ENCODE measurements at places on chromosomes 2 and 18.
A peak's percentile ranks its signal among the peaks of the same experiment; 100 is the strongest.

GRCh38 chr2:157866202-157866601, 9.9 kb downstream of the ACVR1 start:
- DNase-seq: no peak

DNA sequence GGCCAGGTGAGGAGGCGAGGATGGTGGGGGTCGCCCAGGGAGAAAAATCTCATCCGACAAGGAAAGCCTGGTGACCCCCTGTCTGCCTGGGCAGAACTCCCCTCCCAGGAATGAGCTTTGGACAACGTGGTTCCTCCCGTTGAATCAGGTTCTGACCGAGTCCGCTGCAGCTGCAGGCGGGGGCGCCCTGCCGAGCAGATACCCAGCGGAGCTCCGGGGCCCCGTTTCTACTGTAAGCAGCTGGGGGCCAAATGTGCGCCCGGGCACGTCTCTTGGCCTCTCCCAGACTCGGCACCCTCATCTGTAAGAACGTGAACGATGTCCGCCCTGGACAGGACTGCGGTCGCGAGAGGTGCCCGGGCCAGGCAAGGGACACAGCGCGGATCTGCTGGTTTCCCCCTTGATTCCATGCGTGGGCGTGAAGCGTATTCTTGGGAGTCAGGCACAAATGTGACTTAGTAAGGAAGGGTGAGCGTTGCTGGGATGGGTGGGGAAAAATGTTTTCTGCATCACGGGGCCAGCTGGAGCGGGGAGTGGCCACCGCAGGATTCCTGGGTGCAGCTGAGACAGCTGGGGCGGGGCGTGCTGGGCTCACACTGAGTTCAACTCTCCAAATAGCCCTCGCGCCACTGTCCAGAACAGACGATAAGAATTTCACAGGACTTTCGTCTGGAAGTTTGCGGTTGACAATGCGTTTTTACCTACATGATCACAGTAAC, 20.2 kb upstream of the TUBB6 start:
- no peak for DNase-seq

DNA sequence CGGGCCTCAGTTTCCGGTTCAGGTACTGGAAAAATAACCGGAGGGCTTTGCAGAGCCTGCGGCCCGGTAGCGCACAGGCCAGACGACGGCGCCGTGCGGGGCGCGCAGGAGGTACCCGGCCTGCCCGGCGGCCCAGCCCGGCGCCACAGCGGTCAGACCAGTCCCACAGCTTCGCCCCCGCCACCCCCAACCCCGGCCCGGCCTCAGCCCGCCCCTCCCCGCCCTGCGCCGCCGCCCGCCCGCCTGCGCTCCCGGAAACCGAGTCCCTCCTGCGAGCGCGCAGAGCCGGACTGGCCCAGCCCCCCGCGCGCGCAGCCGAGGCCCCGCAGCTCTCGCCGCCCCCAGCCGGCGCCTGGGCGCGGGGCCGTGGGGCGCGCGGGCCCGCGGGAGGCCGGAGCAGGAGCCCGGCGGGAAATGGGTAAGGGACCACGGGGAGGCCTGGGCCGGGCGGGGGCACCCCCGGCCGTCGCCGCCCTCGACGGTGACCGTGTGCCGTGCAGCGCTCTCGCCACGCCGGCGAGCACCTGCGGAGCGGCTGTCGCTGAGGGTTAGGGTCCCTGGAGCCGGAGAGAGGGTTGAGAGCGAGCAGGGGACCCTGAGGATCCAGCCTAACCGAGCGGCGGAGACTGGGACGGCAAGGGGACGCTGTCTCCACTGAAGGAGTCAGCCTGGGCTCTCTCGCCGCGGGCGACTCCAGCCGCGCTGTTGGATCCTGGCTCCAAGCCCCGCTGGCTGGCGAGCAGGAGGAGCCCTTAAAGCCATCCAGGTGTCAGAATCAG, 16.5 kb upstream of the PSD4 start:
- DNase-seq: no peak

GRCh38 chr2:167484875-167485274, 596.6 kb downstream of the XIRP2 start:
- DNase-seq: no peak

DNA sequence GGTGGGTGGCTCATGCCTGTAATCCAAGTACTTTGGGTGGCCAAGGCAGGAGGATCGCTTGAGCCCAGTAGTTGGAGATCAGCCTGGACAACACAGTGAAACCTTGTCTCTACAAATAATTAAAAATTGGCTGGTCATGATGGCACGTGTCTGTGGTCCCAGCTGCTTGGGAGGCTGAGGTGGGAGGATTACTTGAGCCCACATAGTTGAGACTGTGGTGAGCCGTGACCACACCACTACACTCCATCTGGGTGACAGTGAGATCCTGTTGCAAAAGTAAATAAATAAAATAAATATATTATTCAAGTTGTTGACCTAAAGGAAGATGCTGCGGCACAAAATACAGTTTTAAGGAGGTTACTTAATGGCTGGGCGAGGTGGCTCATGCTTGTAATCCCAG, 72.7 kb downstream of the LAMA3 start:
- DNase-seq: no peak

- no peak for DNase-seq
Measured at GRCh38 chr2:172204309-172204708, 101.6 kb upstream of the DLX2 start.

DNA sequence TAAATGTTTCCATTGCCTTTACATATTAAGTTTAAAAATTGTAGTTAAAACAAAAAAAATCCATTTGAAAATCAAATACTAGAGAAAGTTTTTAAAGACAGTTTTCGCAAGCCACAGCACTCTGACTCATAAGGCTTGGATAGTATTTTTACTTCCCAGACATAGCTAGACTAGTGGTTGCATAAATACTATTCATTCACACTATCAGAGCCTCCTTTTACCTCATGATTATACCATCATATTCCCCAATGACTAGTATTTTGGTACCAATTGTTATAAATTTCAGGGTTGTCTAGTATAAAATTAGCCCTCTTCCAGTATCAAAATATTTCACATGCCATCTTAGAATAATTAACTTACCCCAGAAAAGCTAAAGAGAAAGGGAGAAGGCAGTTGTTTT, 393.5 kb downstream of the ERBB4 start:
- no peak for DNase-seq

DNA sequence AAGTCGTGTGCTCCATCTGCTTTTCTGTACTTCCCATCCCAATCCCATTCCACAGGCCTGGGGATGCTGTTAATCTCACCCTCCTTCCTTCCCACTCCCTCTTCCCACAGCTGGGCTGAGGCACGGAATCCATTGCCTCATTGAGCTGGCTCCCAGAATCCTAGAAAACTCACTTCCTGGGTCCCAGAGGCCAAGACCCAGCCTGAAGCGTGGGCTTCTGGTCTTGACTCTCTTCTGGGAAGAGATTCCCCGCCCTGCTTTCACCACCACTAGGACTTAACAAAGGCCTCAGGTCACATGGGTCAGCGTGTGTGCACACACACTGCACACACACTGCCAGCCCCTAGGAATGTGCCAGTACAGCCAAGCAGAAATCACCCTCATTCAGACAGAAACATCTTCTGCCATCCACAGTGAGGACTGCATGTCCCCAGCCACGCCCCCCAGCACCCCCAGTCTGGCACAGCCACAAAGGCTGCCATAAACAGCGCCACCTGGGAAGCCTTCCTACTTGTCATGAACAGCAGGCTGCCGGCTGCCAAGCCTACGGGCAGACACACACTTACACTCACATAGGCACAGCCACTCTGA, 165.8 kb downstream of the TNS1 start:
- DNase-seq: peak; percentile 72

- no peak for DNase-seq
Measured at GRCh38 chr18:8516371-8517250, 92.6 kb upstream of the RAB12 start.

GRCh38 chr18:9249254-9249653, 85.3 kb upstream of the TWSG1 start:
- no peak for DNase-seq

DNA sequence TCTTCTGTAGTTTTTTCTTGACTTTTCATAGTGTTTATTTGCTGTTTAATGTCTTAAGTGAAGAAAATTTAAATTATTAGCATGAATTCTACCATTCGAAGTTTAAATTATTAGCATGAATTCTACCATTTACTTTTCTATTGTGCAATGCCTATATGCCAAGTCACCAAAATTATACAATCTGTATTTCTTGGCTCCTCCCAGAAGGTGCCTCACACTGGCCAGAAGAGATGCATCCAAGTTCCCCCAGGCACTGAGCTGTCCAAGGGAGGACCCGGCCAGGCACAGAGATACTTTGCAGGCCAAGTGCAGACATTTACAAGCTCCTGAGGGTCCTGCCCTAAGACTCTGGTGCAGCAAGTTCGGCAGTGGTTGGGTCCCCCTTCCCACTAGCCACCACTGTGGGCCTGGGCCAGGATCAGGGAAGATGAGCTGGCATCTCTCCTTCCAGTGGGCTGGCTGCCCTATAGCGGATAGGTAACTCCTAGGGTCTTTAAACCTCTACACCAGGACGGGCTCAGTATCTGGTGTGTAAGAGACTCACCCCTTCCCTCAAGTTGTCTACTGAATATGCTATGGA, 31.3 kb downstream of the TMEM247 start:
- DNase-seq: no peak

DNA sequence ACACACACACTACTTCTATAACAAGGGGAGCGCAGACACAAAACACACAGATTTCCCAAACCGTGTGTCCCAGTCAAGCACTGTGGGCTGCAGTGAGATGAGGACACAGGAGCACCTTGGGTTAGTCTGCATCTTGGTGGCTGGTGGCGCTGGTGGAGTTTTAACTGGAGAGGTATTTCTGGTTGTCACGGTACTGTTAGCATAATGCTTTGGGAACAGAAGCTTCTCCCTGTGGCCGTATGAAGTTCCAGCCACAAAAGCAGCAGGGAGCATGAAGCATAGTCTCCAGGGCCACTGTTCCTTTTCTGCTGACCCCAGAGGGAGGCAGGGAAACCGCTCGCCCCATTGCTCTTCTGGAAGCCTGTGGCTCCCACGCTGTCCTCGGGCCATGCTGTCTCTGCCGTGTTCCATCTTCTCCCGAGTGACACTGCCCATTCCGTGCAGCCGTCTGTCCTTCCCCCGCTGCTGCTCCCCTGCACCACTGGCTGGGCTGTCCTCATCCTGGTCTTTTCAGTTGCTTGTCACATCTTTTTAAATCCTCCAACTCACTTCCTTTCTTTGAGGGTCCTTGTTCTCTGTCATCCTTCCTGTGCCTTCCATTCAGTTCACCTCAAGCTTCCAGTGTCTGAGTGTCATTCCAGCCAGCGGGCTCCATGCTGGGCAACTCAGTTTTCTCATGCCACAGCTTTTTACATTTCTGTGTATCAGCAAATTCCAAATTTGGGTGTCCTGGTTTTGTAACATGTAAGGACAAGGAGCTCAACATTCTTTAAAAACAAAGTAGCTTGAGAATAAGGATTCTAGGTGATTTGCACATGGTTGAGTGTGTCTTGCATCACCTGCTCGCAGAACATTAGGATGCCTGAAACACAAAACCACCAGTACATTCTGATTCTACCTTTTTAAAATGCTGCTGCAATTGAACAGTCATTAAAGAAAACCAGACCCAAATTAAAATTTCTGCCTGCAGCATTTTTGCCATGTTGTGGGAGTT, 125.0 kb downstream of the MTCL1 start:
- no peak for DNase-seq

DNA sequence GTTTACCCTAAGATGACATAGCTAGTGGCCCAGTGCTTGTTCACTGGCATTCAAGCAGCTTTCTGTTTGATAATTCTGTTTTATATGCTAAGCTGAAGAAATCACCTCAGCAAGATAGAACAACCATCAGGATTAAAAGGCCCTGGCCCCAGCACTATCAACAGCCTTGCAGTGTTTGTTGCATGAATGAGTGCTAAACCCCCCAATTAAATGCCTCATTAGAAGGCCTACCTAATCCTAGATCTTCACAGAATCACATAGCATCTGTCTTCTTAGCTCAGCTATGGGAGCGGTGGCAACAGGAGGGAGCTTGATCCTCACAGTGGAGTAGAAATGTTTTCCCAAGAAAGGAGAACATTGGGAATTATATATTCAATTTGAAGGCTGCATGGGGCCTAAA, 194.1 kb upstream of the HNMT start:
- no peak for DNase-seq

- DNase-seq: no peak
Measured at GRCh38 chr2:157258520-157259326, 1.2 kb downstream of the GALNT5 start.

GRCh38 chr2:10186868-10187535, 64.5 kb downstream of the RRM2 start:
- no peak for DNase-seq

- no peak for DNase-seq
Measured at GRCh38 chr2:26326514-26326913, 19.4 kb upstream of the SELENOI start.

DNA sequence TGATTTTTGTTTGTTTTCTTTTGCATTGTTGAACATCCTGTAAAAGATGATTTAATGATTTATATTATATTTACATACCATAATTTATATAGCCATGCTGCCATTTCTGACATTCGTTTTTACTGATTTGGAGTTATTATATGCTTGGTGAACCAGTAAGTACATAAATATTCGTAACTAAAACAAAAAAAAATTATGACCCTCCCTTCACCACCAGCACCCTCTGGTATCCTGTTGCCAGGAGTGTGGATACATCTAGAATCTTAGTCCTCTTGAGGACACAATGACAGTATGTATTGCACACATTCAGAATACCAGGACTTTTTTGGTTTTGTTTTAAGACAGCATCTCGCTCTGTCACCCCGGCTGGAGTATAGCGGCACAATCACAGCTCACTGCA, 43.9 kb upstream of the B3GNT7 start:
- no peak for DNase-seq

DNA sequence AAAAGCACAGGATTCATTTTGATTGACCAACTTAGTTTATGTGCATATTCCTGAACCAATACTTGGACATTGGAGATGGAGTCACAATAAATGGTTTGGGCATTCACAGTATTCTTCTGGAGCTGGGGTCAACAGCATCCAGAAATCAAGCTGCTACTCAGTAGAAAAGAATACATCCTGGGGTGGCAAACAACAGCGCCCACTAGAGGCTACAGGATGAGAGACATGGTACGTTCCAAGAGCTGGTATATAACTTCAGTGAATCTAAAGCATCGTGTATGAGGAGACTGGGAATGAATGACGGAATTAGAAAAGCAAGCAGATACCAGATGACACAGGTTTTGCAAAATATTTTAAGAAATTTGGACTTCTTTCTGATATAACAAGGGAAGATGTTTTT, 142.9 kb upstream of the FIGN start:
- peak; percentile 33 for DNase-seq

GRCh38 chr2:208807756-208808155, 401.2 kb downstream of the PTH2R start:
- DNase-seq: no peak

GRCh38 chr2:85393836-85394235, 16.3 kb downstream of the CAPG start:
- DNase-seq: no peak

- DNase-seq: no peak
Measured at GRCh38 chr2:72263043-72263775, 115.5 kb upstream of the CYP26B1 start.

- no peak for DNase-seq
Measured at GRCh38 chr2:76197842-76198448, 487.2 kb upstream of the GCFC2 start.

DNA sequence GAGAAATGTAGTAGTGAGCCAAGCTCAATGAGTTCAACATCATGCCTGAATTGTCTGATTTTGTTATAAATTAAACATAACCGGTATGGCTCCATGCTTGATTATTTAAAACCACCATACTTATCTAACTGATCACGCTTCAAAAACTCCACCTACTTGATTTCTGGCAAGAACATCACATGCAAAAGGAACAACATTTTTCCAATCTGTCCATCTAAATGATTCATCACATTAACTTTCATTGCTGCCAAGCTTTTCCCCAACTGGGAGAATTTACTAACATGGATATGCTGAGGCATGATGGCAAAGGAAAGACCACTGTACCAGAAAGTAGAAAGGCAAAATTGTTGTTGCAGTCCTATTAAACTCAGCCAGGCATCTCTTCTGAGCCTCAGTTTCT, 286.8 kb downstream of the TRIB2 start:
- no peak for DNase-seq
